Omental fat pad (tissue), 4 donors: ENCODE measurements at places on chromosomes 12 and 14.

DNA sequence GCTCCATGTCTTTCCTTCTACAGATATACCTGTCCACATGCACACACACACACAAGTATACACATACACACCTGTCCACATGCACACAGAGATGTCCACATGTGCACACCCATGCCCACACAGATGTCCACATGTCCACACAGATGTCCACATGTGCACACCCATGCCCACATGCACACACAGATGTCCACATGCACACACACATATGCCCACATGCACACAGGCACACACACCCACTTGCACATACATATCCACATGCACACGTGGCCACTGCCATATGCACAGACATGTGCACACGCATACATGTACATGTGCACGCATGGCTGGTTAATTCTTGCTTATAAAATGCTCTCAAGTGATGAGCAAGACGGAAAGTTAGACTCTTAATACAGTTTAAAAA lies 32.2 kb downstream of the ELK3 start:
- DNase-seq, result no peak

DNA sequence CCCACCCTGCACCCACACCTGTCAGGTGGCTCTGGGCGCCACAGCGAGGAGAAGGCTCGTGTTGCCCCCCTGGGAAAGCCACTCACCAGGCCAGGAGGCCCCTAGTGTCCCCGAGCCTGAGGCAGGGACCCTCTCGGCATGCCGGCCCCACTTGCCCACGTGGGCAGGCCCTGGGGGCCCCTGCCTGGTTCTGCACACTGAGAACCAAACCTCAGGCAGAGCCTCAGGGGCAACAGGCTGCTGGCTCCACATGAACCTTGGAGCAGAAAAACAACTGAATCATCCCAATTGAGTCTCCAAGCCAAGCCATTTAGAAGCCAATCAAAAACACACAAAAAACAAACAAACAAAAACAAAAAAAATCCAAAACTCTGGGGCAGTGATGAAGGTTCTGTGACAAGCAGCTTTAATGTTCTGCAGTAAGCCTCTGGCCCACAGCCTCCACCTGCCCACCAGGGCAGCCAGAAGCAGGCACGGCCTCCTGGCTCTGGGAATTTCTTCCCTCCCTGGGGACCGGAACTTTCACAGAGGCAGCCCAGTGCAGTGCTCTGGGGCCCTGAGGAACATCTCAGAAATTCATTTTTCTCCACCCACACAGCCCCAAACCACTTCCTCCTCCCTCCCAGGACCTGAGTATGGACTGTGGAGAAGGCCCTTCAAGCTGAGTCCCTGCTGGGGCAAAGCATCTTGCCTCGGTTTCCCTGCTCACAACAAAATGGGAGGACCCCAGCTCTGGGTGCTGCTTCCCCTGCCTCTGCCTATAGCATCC lies 90.2 kb downstream of the CHGA start:
- no peak for DNase-seq

GRCh38 chr12:30701056-30701455 lies 5.4 kb upstream of the IPO8 start:
- no peak for DNase-seq

DNA sequence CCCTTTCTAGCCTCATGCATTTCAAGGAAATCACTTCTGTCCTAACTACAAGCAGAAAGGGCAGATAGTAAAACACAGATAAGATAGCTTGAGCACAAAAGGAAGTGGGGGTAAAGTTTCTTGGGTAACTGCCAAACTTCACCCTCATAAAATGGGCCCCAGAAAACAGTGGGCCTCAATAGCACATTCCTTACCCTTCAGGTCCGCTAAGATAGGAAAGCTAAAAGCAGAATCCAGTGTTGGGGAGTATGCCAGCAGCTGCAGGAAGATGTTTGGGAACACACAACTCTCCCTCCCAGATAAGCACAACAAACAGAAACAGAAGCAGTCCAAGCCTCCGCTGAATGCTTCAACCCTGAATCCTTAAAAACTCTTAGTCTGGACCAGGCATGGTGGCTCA lies 110.9 kb upstream of the MGAT4C start:
- no peak for DNase-seq

DNA sequence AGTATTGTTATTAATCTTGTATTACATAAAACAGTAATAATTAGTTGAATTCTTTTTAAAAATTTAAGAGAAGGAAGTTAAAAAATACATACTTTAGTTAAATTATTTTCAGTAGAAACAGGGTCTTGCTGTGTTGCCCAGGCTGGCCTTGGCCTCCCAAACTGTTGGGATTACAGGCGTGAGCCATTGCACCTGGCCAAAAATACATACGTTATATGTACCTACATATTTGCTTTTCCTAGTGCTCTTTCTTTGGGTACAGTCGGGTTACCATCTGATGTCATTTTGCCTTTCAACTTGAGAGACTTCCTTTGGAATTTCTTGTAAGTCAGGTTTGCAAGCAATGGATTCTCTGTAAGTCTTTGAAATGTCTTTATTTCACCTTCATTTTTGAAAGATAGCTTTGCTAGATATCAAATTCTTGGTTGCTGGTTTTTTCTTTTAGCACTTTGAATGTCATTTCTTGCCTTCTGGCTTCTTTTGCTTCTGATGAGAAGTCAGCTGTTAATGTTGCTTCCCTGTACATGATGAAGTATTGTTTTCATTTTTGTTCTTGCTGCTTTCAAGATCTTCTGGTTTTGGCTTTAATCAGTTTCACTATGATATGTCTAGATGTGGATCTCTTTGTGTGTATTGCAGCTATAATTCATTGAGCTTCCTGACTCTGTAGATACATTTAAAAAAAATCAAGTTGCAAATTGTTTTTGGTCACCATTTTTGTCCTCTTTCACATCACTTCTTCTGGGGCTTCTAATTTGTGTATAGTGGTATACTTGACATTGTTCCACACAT lies 84.4 kb downstream of the SPATS2 start:
- DNase-seq, result no peak

- DNase-seq, result no peak
These were observed 596.9 kb downstream of the DIO2 start for GRCh38 chr14:79614448-79614847.

- no peak for DNase-seq
These were observed 167.2 kb upstream of the BMP4 start for GRCh38 chr14:54123841-54124240.

GRCh38 chr12:67333649-67334048 lies 64.5 kb downstream of the CAND1 start:
- no peak for DNase-seq

DNA sequence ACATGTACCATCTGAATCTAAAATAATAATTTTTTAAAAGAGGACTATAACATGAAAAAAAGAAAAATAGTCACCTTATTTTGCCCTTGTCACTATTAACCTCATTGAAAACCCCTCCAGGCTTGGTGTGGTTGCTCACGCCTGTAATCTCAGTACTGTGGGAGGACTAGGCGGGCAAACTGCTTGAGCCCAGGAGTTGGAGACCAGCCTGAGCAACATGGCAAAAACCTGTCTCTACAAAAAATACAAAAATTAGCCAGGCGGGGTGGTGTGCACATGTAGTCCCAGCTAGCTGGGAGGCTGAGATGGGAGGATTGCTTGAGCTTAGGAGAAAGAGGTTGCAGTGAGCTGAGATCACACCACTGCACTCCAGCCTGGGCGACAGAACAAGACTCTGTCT lies 126.3 kb upstream of the KRAS start:
- no peak for DNase-seq

DNA sequence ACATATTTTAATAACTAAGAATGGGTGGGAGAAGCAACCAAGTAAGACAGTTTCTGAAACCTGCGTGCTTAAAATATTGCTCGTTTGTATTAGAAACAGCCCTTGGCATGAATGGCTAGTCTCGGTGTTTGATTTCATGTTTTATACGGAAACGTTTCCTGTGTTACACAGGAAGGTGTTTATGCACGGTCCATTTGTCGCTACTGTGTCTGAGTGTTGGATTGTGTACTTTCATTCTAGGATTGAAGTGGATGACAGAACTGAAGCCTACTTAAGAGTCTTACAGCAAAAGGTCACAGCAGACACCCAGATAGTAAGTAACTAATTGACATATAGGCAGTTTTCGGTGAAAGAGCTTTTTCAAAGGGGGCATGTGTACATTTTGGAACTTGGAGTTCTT lies 19.6 kb downstream of the PIWIL1 start:
- no peak for DNase-seq

DNA sequence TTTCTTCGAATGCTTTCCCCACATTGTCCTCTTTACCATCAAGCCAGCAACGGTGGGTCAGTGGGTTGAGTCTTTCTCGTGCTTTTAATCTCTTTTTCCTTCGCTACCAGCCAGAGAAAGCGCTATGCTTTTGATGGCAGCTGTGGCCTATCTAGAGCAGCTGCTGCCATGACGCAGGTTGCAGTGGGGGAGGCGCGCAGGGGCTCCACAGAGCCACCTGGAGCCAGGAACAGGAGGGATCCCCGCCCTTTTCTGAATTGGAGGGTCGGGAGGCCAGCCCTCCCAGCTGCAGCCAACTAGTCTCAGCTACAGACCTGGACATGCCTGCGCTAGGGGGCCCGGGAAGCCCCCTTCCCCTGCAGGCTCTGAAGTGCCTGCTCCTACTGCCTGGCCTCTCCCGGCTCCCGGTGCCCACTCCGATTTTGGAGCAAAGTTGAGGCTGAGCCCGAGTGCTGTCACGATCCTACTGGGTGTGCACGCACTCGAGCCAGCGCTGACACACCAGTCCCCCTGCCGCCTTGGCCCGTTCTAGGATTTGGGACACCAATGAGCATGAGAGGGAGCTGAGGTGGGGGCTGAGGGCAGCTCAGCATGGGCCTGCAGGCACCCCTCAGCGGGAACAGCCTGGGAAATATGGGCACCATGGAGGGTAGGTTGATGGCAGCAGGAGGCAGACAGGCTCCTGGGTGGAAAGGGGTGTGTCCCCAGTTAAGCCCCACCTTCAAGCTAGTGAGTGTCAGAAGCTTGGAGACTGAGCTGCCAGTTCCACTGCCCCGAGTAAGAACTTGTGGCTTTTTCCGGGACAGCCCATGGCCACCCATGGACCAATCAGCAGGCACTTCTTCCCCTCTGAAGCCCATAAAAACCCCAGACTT lies 784.2 kb downstream of the SLC6A15 start:
- no peak for DNase-seq

DNA sequence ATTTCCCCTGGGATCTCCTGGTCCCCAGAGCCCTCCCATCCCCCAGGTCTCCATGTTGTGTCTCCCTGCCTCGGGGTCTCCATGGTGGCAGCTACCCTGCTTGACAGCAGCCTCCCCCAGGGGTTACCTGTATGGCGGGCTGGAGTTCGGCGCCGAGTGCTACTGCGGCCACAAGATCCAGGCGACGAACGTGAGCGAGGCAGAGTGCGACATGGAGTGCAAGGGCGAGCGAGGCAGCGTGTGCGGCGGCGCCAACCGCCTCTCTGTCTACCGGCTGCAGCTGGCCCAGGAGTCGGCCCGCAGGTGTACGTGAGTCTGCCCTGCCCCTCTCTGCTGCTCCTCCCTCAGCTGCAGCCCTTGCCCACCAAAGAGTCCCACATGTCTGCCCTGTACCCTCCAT lies 80.9 kb downstream of the WSCD2 start:
- no peak for DNase-seq
